Mammary epithelial cell (primary cell): ENCODE measurements at places on chromosomes 12 and 14. TPM values are rescaled to one million over a fixed set of nuclear protein-coding genes. Genes with fewer than 3 reads are reported as not detected.

RASSF9 gene
- 2.6 TPM for polyA plus RNA-seq

RASAL1 gene
- polyA plus RNA-seq: 0.10 TPM

ACOT4 gene
- 0.41 TPM for polyA plus RNA-seq

PLEKHH1 gene
- polyA plus RNA-seq: 3.1 TPM

TGFB3 gene
- 1.5 TPM for polyA plus RNA-seq

WNT1 gene
- not detected for polyA plus RNA-seq

REC8 gene
- 1.9 TPM for polyA plus RNA-seq

METTL17 gene
- 66.9 TPM for polyA plus RNA-seq

TBC1D30 gene
- 0.49 TPM for polyA plus RNA-seq

KITLG gene
- polyA plus RNA-seq: 15.0 TPM

- DNase-seq: no peak
These were observed 22.4 kb downstream of the PROX2 start for GRCh38 chr14:74853581-74853980.

DNA sequence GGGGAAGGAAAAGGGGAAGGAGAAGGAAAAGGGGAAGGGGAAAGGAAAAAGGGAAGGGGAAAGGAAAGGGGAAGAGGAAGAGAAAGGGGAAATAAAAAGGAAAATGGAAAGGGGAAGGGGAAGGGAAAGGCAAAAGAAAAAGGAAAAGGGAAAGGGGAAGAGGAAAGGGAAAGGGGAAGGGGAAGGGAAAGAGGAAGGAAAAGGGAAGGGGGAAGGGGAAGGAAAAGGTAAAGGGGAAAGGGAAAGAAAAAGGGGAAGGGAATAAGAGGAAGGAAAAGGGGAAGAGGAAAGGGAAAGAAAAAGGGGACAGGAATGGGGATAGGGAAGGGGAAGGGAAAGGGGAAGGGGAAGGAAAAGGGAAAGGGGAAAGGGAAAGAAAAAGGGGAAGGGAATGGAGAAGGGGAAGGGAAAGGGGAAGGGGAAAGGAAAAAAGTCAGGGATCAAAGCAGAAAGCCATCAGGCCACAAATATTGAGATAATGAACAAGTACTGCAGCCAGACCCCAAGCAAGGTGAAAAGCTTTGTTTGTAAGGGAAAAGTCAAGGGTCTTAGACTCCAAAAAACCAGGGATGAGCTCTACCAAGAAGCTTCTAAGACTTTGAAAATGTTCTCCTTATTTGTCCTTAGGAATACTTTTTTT is 20.0 kb downstream of the DICER1 start:
- no peak for DNase-seq

DNA sequence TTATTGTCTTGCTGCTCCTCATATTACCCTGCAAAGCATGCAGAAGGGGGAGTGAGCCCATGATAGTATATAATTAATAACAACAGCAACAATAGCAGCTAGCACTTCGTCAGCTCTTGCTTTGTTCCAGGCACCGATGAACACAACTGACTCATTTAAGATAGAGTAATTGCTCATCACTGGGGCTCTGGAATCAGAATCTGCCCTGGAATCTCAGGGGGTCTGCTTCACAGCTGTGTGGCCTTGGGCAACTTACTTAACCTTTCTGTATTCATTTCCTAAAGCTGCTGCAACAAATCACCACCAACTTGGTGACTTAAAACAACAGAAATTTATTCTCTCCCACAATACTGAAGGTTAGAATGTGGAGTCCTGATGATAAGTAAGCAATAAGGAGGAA is 55.0 kb upstream of the PSMC1 start:
- DNase-seq: no peak

DNA sequence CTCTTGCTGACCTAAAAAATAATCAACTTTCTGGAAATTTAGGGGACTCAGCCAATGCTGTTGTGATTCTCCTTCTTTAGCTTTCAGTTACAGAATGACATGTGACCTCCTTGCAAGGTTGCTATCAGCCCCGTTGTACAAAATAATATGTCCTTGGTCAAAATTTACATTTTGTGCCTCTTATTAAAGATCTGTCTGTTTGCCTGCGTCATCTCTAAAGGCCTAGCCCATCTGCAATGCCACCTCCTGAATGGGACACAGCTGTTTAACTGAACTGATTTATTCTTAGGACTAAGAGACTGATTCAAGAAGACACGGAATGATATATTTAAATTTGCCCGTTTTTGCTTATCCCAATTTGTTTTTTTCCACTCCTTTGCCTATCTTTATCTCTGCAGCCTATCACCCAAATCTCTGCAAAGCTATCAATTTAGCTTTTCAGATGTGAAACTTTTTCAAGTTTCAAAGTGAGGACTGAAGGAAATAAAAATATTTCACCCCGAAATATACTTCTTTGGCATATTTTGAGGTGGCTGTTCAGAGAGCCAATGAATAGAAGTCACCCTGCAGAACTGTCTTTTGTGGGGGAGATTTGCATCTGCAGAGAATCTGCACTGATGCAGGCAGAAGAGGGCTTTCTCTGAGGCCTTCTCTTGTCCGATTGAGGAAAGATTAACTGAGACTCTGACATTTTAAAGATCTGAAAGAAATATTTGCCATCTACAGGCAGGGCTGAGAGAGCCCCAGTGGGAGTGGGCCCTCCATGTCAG is 126.0 kb downstream of the VEZT start:
- no peak for DNase-seq

DNA sequence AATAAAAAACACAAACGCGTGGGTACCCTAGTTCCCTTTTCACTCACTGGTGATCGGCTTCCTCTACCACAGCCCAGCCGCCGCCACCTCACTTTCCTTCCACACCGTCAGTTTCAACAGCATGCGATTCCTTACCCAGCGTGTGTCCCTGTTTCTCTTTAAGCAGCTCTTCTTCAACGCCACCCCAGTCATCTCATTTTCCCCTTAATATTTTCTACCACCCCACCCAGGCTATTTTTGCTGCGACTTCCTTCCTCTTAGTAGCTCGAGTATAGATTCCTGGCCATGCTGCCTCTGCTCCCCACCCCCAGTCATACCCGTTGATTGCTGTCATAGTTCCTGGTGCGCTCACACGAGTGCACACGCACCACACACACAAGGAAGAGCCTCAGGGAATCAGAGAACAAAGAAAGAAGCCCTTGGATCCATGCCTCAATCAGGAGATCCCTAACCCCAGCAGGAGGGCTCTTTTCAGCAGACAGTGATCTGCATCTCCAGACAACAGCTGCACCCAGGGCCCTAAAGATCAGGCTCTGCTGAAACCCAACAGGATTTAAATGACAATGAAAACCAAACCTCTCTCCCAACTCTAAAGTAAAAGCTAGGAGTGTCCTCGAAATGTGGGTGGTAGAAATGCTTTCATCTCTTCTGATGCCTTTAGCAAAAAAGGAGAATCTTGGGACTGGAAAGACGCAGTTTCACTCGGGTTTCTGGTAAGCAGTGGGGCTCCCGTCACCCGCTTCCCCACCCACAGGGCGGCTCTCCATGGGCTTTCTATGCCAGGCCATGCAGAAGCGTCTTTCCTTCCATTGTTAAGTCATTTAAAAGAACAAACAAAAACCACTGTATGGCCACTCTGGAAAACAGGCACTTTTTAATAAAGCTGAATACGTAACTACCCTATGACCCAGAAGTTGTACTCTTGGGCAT is 23.8 kb downstream of the VPS37B start:
- peak; percentile 70 for DNase-seq

GRCh38 chr12:132284071-132284826 is 45.1 kb downstream of the GALNT9 start:
- no peak for DNase-seq

- DNase-seq: no peak
These were observed 1.9 kb downstream of the AKT1 start for GRCh38 chr14:104793703-104793959.

DNA sequence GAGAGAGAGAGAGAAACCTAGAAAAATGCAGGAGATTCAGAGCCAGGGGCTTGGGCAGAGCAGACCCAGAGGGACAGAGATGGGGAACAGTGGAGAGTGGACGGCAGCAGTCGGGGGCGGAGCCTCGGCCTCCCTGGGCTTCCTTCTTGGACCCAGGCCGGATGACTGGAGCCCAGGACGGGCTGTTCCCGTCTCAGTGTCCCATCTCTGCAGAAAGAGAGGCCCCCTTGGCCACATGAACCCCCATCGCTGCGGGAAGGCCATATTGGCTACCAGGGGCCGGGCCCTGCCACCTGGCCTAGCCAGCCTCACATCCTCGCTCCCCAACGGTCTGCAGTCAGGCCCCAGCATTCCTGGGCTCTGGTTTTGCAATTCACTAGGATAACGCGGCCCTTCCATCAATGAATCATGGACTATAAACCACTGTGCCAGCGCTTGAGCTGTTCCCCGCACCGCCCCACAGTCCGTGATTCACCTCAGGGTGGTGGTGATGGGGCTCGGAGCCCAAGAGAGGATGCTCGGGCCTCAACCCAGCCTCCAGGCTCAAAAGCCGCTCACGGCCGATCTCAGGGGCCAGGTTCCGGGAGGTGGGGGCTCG is 116.5 kb downstream of the RFLNA start:
- DNase-seq: peak; percentile 87

GRCh38 chr12:108121320-108121719 is 7.8 kb upstream of the WSCD2 start:
- DNase-seq: no peak

DNA sequence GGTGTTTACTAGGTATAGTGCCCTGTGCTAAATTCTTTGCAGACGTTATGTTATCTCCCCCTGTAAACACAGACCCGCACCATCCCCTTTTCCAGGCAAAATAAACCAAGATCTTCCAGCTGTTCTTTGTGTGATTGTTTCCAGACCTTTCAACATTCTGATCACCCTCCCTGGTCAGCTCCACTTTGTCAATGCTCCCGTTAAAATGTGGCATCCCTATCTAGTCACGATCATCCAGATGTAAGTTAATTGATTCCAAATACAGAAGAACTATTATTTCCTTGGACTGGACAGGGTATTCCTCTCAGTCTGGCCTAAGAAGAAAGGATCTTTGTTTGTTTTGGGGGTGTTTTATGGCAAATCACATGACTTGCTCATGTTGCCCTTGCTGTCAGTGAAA is 127.6 kb upstream of the ARID2 start:
- no peak for DNase-seq

GRCh38 chr12:45191239-45191638 is 24.7 kb upstream of the ANO6 start:
- peak; percentile 29 for DNase-seq

- no peak for DNase-seq
These were observed 267.3 kb downstream of the AKAP6 start for GRCh38 chr14:32596390-32596789.

GRCh38 chr12:129234209-129234608 is 380.9 kb downstream of the GLT1D1 start:
- DNase-seq: no peak

- no peak for DNase-seq
These were observed 21.0 kb downstream of the RTN1 start for GRCh38 chr14:59849411-59850130.

DNA sequence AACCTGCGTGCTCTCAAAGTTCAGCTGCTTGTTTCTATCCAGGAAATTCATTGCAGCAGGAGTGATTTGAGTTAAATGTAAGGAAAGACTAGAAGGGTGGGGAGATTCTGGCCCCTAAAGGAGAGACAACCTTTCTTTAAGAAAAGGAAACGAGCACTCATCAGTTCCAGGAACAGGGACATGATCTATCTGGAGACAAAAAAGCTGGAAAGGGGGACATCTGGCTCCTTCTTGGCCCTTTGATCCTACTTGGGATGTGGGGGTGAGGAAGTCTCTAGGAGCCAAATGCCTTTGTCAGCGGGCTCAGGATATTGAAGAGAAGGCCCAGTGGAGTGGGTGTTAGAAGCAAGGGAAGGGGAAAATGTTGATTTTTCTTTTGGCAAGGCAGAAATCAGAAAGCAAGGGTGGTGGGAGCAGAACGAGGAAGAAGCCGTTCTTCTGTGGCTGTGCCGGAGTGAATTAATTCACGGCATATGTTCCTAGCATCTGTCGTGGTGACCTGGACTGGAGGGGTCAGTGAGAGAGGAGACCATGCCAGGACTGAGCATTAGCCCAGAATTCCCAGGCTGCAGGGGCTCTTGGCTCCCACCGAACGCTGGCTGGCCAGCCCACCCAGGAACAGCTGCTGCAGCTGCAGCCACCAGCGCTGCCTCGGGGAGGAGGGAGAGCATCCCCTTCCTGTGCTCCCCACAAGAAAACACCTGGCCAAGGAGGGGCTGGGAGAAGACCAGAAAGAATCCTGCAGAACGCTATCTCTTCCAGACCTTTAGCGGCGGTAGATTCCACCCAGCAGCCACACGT is 62.8 kb upstream of the GPATCH2L start:
- DNase-seq: no peak

- DNase-seq: no peak
These were observed 267.9 kb downstream of the TMEM132C start for GRCh38 chr12:128534906-128535305.

DNA sequence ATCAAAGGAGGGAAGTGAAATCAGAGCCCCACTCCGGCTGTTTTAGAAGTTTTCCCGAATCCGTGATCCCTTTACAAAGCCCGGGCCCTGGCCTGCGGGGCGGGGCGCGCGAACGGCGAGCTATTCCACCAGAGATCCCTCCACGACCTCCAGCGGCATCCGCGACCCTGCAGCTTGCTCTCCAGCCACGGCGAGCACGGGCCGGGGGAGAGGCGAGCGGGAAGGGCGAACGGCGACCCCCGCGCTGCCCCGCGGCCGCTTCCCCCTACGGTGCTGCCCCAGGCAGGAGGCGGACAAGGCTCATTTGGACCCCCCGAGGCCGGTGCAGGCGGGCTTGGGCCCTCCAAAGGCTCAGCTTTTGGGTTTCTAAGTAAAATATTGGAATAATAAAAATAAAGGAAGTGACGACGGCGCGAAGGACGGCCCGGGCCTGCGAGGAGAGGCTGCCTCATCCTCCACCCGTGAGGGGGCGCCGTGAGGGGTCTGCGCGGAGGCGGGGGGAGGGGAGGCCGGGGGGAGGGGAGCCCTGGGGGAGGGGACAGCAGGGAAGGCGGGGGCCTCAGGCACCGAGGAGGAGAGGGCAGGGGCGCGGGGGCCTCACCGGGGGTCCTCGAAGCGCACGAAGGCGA is 613 bp downstream of the SRSF9 start:
- no peak for DNase-seq

- DNase-seq: no peak
These were observed 583.4 kb downstream of the VRK1 start for GRCh38 chr14:97380539-97380941.

DNA sequence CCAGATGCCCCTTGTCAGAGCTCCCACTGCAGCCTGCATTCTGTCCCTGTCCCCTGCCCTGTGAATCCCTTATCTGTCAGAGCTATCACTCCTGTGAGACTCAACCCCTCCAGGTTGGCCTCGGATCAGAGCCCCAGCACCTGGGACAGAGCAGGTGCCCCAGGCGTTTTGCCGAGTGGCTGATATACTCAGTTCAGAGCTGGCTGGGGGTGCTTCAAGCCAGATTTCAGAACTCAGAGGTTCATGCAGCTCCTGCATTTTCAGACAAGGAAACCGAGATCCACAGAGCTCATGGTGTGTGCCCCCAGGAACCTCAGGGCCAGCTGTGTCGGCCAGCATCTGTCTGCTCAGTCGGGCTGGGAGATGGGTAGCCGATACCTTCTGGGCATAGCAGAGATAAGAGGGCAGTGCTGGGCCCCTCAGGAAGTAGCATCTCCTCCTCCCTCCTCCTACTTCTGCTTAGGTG is 228.0 kb upstream of the RTL1 start:
- DNase-seq: no peak
